HAP-1 (cell line): ENCODE measurements at places on chromosomes 7 and 10.
A peak's percentile ranks its signal among the peaks of the same experiment; 100 is the strongest.

DNA sequence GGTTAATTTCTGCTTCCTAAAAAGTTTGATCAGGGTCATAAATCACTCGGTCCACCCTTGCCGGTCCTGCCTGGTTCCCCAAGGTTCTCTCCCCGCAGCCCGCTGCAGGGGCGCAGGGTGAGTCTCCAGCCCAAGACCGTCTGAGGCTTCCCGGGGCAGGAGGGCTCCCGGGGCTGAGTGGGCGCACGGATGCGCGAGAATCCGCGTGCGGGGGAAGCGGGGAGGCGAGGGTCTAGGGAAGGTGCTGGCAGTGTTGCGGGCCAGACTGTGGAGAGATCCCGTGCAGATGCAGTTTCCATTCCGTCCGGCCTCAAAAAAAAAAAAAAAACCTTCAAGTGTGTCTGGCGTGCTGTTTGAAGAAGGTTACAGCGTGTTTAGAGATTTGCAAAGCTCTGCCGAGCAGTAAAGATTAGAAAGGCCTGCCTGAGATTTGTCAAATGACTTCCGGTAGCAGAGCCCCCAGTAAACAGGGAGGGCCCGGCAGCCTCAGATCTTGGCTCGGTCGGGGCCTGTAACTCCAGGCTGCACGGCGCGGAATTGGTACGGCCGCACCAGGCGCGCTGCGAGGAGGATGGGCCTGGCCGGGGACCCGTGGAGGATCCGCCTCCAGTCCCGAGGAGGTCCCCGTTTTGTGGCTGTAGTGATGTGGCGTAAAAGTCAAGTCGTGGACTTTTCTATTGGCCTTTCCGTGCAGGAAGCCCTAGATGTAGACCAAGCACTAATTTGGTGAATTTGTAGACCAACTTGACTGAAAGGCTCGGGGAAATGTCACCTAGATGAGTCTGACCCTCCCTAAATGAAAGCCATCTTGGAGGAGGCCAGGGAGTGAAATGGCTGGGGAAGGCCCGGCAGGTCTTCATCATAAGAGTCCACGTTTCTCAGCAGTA is 293.2 kb upstream of the NFE2L3 start:
- no peak for DNase-seq

- DNase-seq = no peak
Measured at GRCh38 chr10:132974886-132975830, 32.8 kb upstream of the CFAP46 start.

DNA sequence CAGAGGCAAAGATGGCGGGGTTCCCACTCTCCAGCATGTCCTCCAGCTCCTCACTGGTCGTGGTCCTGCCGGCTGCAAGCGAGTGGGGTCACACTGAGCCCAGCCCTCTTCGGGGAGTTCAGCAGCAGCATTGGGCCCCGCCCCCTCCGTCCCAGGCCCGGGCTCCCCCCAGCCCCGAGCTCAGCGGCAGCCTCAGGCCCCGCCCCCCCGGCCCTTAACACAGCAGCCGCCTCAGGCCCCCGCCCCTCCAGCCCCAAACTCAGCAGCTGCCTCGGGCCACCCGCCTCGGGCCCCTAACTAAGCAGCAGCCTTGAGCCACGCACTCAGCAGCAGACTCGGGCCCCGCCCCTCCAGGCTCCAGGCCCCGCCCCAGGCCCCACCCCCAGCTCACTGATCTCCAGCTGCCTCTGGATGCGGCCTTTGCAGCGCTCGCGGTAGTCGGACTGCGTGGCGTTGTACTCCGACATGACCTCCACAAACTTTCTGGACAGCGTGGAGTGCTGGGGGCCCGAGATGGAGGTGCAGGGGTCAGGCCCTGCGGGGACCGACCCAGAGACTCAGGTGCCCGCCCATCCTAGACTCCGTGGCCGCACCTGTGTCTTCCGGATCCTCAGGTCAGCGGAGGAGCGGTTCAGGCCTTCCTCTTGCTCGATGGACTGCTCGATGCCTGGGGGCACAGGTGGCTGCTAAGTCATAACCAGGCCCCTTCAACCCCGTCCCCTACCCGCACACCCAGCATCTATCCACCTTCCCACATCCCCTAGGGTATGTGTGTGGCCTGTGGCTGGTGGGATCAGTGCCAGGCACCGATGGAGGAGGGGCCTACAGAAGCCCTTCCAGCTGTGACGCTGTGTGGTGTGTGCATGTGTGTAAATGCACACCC is 15.5 kb downstream of the STX1A start:
- DNase-seq = peak; percentile 69

GRCh38 chr7:4003503-4003902 is 678.6 kb upstream of the FOXK1 start:
- DNase-seq = no peak

- no peak for DNase-seq
Measured at GRCh38 chr10:102159051-102159597, 6.9 kb downstream of the NOLC1 start.
